Natural killer cell treated with Interleukin-12 subunit alpha and Interleukin-12 subunit beta and Interleukin-15 and Interleukin-18, amount 100 ng/mL, for 72 hours (primary cell): ENCODE measurements at places on chromosomes 7 and 10. TPM values are rescaled to one million over a fixed set of nuclear protein-coding genes. Genes with fewer than 3 reads are reported as not detected.

Gene HOXA4
- not detected for total RNA-seq

Gene PNLIPRP2
- total RNA-seq, result not detected

DNA sequence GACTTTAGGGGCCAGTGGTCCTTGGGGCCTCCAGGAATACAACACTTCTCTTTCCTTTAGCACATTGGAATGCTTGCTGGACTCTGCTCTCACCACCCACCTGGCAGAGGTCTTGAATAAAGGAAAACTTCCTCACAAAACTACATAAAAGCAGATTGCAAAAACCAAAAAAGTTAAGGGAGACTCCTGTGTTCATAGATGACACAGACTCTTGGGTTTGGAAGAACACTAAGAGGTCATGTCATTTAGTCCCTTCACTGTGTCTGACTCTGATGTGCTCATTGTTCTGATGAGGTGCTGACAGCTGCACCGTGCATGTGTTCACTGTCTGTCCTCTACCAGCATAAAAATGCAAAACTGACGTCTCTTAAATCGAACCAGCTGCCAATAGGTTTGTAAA is 11.4 kb downstream of the BLNK start:
- no peak for DNase-seq

GRCh38 chr7:144747936-144748335 is 87.9 kb downstream of the TPK1 start:
- no peak for DNase-seq

DNA sequence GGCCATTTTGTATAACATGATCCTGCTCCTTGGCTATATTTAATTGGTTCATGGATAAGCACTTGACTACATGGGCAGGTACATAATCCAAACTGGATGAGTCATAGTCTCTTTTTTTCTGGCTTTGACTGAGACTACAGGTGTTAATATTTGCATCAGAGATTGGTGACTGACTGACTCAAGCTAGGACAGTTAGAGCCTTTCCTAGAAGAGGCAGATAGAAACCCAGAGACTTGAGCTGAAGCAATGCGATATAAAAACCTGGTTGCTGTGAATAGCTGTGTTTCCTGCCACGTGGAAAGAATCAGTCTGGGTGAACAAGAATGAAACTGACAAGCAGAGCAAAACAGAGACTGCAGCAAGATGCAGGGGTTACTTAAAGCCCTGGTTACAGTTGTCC is 81.0 kb downstream of the SAMD9 start:
- DNase-seq, result peak; percentile 82
